Gastroesophageal sphincter (tissue), 4 donors: ENCODE measurements at places on chromosomes 2 and 18. TPM values are rescaled to one million over a fixed set of nuclear protein-coding genes. Genes with fewer than 3 reads are reported as not detected.

DNA sequence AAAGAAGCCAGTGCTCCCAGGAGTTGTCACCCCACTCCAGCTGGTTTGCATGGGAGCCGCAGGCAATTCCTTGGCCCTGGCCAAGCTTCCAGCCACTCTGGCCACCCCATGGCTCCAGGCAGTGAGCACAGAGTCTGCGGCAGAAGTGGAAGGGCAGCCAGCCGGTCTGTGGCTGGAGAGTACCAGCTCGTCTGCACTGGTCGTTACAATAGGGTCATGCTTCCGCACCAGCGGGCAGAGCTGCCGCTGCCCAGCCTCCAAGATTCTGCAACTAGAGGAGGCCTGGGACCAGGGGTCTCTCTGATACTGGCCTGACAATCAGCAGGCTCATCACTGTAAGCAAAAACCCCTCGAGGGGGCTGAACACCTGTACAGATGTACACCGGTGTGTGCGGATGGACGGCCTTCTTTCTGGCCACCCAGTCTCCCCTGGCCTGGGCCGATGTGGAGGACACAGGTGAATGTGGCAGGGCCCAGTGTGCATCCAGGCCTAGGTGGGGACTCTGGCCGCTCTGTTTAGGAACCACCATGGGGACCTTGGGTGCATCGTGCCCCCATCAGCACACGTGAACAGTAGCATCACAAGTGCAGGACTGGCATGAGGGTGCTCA lies 51.9 kb upstream of the ODC1 start:
- ATAC-seq, result no peak

ABHD1 gene
- total RNA-seq, result not detected

DNA sequence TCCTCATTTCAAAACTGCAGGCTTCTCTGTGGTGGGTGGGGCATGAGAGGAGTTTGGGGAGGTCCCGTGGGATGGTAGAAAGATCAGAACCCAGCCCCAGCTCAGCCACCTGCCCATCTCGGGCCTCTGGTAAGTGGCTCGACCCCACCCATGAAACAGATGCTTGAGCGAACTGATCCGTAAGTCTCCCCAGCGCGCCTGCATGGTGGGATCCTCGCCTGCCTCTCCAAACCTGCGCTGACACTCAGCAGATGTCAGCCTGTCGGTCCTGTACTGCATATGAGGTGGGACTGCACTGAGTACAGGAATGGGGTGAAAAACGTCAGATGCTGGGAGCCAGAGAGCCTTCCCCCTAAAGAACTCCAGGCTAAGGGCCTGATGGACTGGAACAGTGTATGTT lies 15.9 kb upstream of the RPL31 start:
- no peak for ATAC-seq

DNA sequence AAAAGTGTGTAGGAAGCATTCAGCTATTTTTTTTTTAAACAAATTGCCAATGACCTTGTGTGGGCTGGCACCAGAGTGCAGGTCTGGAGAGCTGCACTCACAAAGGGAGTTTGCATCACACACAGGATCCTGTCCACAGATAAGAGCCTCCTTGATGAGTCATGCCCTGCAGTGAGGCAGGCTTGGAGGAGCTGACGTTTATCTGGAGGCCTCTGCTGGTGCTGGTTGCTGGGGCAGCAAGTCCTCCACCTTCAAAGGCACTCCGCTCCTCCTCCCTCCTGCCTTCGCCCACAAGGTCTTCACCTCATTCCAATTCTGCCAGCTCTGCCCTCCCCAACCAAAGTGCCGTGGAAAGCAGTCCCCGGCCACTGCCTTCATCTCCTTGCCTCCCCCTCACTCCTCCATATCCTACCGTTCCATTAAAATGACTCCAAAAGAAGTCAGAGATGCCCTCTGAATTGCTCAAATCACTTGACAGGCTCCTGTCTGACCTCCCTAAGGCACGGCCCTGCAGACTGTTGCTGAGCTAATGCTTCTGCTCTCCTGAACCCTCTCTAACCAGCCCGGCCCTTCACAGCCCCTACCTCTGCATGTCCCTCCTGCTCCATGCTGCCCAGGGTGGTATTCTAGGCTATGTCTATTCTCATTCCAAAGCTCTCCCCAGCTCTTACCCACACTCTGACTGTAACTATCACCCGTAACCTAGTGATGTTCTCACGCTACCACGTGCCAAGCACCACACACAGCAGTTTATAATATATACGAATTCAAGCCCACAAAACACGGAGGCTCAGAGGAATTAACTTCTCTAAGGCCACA lies 30.9 kb downstream of the LONRF2 start:
- peak; percentile 89 for ATAC-seq

DNA sequence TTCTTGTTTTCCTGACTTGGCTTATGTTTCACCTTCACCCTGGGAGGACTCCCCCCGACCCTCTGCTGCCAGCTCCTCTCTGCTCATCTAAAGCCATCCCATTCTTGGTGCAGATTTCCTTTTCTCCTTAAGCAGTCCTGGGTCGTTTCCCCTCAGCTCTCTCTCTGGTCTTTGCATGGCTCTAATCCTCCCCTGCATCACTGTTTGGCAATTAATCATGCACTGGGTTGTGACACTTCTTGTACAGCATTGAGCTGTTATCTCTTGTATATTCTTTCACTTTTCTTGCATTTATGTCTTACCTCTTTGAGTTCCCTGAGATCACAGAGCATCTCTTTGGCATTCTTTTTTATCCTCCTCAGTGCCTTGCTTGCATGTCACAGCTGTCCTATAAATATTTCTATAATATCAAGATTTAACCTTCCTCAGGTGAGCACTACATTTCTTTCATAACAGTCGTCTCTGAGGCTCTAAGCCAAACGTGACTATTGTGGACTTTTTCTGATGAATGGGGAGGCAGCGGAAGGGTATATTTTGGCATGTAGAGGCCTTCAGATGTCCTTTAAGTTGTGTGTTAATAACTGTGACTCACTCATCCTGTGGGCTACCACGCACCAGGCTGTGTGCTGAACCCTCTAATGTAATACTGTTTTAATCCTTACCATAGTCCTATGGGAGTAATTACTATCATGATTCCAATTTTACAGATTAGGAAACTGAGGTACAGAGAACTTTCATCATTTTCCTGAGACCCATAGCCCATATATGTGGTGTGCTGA lies 507.5 kb downstream of the SLC4A3 start:
- ATAC-seq, result no peak

DNA sequence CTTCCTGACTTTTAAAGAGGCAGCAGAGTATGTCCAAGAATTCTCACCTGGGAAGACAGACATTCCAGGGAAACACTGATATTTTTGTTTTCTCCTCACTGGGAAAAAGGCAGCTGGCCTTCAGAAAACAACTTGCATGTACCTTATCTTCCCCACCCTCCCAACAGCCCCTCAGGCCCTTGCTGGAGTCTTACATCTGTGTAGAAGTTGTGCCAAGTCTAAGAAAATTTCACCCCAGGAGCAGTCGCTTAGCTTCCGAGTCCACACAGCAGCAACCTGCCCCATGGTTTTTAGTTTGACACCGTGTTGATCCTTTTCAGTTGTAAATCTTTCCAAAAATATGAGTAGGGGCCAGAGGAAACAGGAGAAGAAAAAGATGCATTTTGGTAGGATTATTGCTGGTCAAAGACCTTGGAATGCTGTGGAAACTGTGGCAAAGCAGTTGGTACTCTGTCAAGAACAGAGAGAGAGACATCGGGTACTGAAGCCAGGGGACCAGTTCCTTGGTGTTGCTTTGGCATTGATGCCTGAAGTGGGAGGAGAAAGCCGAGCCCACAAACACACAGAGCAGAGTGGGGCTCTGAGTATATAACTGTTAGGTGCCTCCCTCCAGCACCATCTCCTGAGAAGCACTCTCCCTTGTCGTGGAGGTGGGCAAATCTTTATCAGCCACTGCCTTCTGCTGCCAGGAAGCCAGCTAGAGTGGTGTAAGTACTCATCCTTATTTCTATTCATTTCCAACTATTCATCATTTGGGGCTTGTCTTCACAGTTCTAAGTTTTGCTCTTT lies at the start of gene SLC14A1:
SLC14A1 (plus strand) TSS at position 615 of the 789 bp plus-strand sequence. CDS start 6,140 bp downstream, outside the sequence.
- no peak for ATAC-seq

DNA sequence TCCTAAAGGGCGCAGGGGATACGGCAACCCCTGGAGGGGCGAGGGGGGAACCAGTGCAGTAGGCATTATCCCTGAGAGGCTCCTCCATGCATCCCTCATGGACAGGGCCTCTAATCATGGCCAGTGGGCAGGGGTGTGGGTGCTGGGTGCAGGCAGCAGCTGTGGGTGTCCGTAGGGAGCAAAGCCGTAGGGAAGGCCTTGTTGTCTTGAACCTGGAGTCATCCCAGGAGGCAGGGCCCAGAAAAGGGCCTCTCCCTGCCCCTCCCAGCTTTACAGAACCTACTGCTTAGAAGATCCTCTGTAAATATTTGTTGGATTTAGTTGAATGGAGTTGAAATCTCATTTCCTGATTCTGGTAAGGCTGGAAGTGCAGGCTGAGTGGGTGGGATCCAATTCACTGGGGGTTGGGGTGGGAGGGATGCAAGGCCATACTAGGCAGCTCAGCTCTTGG lies 207.0 kb upstream of the HAAO start:
- ATAC-seq, result no peak

DNA sequence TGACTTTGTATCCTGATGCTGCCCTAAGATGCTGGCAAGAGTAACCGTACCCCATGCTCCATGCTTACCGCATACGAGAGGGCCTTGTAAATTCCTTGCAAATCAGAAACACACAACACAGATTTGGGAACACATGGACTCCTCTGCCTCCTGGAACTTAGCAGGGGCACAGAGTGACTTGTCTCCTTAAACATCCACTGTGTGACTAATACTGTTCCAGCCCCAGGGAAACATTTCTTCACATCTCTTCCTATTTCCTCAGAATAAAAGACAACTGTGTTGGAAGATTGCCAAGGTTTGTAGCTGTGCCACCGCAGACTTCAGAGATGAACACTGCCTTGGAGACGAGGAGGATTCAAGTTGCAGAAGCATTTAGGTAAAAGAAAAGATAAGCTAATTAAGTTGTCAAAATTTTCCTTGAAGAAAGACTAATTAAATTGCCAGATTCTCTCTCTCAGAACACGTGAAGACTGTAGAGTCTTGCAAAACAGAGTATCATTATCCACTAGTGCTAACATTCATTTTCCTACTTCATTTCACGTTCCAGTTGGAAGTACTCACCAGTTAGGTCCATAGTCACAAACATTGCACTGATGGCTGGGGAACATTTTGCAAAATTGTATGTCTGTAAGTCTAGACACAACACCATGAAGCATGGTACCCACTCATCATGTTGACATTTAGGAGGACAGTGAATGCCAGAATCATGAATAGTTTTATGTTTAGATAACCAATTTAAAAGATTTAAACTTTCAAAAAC lies 188.8 kb downstream of the TSN start:
- ATAC-seq, result peak; percentile 90

DNA sequence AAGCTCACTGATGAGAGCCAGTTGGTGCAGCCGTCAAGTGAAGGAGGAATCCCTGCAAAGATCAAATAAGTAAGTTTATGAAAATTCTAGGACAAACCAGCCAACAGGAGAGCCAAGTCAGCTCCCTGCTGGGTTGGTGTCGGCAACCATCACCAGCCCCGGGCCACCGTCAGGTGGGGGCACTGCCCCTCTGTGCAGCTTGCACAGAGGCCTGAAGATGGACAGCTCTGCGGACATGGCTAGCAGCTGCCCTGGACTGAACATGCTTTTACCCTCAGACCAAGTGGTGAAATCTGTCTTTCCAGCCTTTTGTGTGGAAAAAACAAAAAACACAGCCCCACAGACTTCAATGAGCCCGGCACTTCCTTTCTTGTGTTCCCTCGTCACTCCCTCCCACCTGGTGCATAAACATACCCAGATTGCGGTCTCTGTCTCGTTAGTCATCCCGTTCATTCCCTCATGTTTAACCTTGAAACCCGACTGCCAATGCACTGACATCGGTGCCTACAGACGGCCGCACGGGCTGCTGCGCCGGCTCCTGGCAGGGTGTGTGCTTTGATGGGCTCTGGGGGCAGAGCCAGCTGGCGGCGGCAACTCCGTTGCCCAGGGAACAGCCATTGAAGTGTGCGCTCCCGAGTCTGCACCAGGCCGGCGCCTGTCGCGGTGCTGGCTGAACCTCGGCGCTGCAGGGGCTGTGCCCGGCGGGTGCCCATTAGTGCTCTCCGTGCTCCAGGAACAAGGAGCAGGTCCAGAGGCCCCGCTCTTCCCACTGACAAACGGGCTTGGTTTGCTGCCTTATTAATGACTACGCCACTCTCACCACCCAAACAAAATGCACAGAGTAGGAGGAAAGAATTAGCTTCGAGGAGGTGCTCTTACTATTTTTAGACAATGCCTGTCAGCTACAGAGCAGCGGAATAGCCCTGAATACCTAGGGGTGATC lies 95.3 kb downstream of the EIPR1 start:
- ATAC-seq, result peak; percentile 79

APLF gene
- total RNA-seq, result 11.5 TPM

SEC11C gene
- total RNA-seq, result 20.0 TPM

DNA sequence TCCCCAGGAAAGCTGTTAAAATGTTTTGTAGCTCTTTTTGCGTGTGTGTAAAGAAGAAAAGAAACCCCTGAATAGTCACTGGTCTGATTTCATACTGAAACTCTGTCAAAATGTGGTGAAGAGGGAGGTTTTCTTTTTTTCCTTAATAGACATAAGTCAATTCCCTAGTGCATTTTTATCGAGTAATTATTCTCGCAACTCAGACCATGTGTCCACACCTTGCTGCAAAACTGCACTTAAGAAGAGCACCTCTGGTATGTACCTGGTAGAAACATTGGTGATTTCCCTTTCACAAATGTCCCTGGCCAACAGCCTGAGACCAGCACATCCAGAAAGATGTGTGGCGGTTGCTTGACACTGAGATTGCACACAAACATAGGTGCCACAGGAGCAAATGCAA lies 159.9 kb downstream of the ZNF521 start:
- ATAC-seq, result no peak

- ATAC-seq, result no peak
Observed at GRCh38 chr18:76805221-76805620, 17.1 kb upstream of the ZNF236 start.

TRIM43 gene
- not detected for total RNA-seq

CPSF3 gene
- total RNA-seq, result 18.0 TPM

- ATAC-seq, result no peak
Observed at GRCh38 chr2:152415796-152416195, 80.8 kb downstream of the FMNL2 start.

DNA sequence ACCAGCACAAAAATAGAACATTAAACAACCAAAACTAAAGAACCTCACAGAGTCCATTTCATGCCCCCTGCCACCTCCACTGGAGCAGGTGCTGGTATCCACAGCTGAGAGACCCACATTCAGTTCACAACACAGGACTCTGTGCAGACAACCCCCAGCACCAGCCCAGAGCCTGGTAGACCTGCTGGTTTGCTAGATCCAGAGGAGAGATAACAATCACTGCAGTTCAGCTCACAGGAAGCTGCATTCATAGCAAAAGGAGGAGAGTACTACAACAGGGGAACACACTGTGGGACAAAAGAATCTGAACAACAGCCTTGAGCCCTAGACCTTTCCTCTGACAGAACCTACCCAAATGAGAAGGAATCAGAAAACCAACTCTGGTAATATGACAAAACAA lies 326.7 kb downstream of the METTL4 start:
- ATAC-seq, result no peak

- ATAC-seq, result no peak
Observed at GRCh38 chr2:23620841-23621341, 235.9 kb downstream of the KLHL29 start.

- ATAC-seq, result no peak
Observed at GRCh38 chr18:63238693-63239075, 80.9 kb downstream of the BCL2 start.

- no peak for ATAC-seq
Observed at GRCh38 chr2:18096836-18097405, 218.5 kb downstream of the KCNS3 start.
